ENCODE measurements at places on chromosomes 7 and 10. TPM values are rescaled to one million over a fixed set of nuclear protein-coding genes. Genes with fewer than 3 reads are reported as not detected.

The HSPA12A gene
- total RNA-seq: 9.1 TPM

The SFTPD gene
- total RNA-seq: 1.0 TPM

The GLRX3 gene
- 161 TPM for total RNA-seq

The EPDR1 gene
- 13.3 TPM for total RNA-seq

The ADARB2 gene
- total RNA-seq: not detected

The FAM221A gene
- total RNA-seq: 4.4 TPM

The DNAH11 gene
- 7.3 TPM for total RNA-seq

The ZKSCAN5 gene
- total RNA-seq: 15.0 TPM

The AKR1D1 gene
- total RNA-seq: not detected

The CALHM3 gene
- total RNA-seq: not detected

The KIAA1217 gene
- 5.5 TPM for total RNA-seq

The PNLIPRP3 gene
- 29.0 TPM for total RNA-seq

The HMX2 gene
- not detected for total RNA-seq

The MRLN gene
- total RNA-seq: not detected

The CWF19L1 gene
- 23.8 TPM for total RNA-seq

The PRSS1 gene
- total RNA-seq: not detected

The SPDYE2 gene
- not detected for total RNA-seq

The NSUN6 gene
- total RNA-seq: 19.8 TPM

The RPEL1 gene
- under 0.01 TPM for total RNA-seq

The GNG11 gene
- total RNA-seq: under 0.01 TPM

The ECHDC3 gene
- total RNA-seq: 10.3 TPM
